ENCODE measurements at places on chromosomes 13 and 19.

GRCh38 chr13:82501834-82502233 lies 1380.4 kb downstream of the SLITRK1 start:
- DNase-seq: no peak

DNA sequence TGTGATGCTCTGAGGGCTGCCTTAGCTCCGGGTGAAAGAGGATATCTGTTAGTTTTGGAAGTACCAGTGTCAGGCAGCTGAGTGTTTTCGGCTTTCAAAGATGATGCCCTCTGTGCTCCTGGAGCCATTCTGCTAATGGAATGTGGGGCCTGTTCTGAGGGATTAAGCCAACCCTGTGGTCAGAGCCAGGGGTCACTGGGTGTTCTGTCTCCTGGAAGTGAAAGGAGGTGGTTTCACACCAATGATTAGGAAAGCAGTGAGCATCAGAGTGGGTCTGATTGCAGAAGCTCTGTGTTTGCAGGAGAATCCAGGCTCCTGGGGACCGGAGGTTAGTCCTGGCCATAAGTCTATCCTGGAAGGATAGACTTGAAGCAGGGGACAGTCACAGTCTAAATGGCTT lies 94.6 kb downstream of the UQCRFS1 start:
- no peak for DNase-seq

GRCh38 chr19:42206871-42207755 lies 10.4 kb downstream of the DEDD2 start:
- no peak for DNase-seq

- DNase-seq: no peak
Measured at GRCh38 chr19:48368936-48369335, 4.8 kb downstream of the SYNGR4 start.

GRCh38 chr13:51276636-51277035 lies 54.4 kb downstream of the FAM124A start:
- no peak for DNase-seq

DNA sequence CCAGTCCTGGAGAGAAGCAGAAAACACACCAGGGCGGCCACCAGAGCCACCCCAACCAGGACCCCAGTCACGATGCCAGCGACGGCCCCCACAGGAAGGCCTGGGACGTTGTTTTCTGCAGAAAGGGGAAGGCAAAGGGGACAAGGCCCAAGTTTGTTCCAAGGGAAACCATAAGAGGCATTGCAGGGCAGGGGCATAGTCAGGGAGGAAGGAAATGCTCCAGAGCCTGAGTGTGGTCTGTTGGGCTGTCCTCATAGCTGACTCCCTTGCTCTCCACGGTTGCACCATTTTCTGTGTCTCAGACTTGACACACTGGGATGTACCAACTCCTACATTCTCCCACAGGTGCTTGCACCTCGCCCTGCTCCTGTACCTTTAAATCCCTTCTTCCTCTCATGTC lies 5.2 kb downstream of the CEACAM4 start:
- no peak for DNase-seq

DNA sequence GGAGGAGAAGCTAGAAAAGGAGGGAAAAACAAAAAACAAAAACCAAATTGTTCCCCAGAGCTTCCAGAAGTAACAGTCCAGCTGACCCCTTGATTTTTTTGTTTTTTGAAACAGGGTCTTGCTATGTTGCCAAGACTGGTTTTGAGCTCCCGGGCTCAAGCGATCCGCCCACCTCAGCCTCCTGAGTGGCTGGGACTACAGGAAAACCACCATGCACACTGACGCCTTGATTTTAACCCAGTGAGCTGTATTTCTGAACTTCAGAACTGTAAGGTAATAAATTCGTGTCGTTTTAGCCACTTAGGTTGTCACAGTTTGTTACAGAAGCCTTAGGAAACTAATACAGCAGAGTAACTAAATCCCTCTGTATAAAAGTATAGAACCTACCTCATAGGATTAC lies 1.1 kb upstream of the NEK3 start:
- DNase-seq: no peak

GRCh38 chr19:58356766-58357480 lies 3.6 kb upstream of the A1BG start:
- no peak for DNase-seq

DNA sequence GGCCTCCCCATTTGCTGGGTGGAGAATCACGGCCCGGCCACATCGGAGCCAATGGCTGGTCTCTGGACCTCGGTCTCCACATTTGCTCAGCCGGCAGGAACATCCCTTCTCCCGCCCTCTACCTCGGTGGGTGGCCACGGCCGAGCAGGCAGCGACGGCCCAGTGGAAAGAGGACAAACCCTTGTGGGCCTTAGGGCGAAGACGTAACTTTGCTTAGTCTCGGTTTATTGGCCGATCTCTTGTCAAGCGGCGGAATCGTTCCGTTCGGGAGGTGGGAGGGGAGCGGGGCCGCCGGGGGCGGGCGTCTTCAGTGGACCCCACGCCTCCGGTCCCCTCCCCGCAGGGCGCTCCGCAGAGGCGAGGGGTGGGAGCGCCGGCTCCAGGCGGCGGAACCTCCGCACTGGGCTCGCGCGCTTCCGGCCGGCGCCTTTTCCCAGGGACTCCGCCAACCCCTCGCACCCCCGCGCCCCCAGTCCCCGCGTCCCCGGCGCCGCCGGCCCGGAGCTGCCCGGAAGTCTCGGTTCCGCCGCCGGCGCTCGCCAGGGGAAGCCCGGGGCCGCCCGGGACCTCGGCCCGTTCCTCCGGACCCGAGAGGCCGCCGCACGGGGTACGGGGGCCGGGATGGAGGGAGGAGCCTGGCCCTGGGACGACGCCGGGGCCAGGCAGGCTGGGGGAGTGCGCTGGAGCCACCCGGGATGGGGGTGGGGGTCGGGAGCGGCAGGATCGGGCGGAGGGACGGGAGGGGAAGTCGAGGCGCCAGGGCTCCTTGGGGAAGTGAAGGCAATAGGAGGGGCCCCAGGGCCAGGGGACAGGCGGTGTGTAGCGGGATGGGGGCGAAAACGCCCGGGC lies at the start of gene ZNF580:
ZNF580 (plus strand) TSS at position 426 of the 849 bp plus-strand sequence. CDS start 1,507 bp downstream, outside the sequence.
- peak; percentile 91 for DNase-seq

- DNase-seq: no peak
Measured at GRCh38 chr19:50192463-50193211, 10.8 kb upstream of the MYH14 start.

DNA sequence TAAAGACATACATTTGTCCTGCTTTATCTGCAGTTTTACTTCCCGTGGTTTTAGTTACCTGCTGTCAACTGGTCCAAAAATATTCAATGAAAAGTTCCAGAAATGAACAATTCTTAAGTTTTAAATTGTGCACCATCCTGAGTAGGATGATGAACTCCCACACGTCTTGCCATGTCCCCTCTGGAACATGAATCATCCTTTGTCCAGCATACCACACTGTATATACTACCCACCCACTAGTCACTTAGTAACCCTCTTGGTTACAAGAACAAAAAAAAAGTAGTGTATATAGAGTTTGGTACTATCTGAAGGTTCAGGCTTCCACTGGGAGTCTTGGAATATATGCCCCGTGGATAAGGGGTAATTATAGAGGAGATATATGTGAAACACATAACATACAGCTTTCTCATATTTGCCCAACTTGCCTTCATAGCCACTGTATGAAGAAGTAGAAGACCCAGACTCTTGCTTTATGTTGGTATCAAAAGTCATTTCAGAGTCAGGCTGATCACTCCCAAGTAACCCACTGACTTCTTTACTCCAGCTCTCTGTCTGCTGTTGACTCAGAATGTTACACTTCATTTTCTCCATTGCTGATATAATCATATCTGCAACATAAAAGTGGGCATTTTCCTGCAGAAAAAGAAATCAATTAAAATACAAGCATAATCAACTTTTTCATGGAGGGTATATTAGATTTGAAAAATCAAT lies 19.3 kb downstream of the RUBCNL start:
- peak; percentile 64 for DNase-seq

DNA sequence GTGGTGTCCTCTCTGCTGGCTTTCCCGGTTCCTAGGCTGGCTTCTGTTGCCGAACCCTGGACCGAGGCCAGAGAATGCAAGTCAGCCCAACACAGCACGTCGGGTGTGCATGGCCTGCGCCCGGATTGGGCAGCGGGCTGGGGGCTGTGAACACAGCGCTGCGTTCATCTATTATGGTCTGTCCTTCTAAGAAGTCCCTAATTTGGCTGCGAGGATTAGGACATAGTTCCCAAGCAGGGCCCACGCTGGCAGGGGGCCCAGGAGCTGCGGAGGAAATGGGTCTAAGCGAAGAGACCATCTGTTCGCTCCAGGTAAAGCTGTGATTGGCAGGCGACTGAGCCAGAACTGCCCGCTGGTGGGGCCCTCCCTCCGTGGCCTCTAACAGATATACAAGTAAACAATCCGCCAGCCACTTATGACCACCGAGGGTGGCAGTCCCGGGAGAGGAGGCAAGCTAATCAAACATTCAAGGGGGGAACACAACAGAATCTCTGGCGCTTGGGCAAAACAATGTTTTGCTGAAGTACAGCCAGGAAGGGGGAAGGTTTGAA lies 6.0 kb downstream of the SYCE2 start:
- DNase-seq: peak; percentile 80

GRCh38 chr19:27887946-27888345 lies 1325.0 kb downstream of the UQCRFS1 start:
- no peak for DNase-seq
